Activated T-helper 1 cell treated with anti-CD3 and anti-CD28 coated beads, Interleukin-12 subunit alpha, Interleukin-12 subunit beta, Interleukin-2, Interleukin-4 antibody, amounts not matched to agents 30 ng/mL and 10 ng/mL and 1 ng/mL, durations not matched to agents 14 hours and 24 hours and 36 hours (primary cell): ENCODE measurements at places on chromosomes 12 and 14. TPM values are rescaled to one million over a fixed set of nuclear protein-coding genes. Genes with fewer than 3 reads are reported as not detected.

- H3K27me3 ChIP-seq: no peaks in the 10 kb centered on the region
- no peak overlapping the region for H3K27ac ChIP-seq
- no peaks in the 10 kb centered on the region for H3K4me1 ChIP-seq
- H3K36me3 ChIP-seq: no peaks in the 10 kb centered on the region
- no peak overlapping the region for H3K4me3 ChIP-seq
- no peak for DNase-seq
Measured at GRCh38 chr14:104212206-104213095, 74.1 kb downstream of the KIF26A start.

DNA sequence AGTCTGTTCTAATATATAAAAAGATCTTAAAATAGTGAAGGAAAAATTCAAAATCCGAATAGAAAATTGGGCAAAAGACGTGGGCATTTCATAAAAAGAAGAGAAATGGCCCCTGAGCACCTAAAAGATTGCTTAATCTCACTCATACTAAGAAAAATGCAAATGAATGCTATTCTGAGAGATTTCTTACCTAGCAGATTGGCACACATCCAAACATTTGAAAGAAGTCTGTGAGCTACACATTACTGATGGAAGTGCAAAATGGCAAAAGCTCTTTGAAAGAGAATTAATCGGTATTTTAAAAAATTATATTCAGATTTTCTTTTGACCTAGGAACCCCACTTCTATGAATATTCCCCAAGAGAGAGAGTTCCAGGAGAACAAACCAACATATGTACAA, 280.4 kb upstream of the GARIN6 start:
- H3K27ac ChIP-seq: no peak overlapping the region
- no peaks in the 10 kb centered on the region for H3K36me3 ChIP-seq
- no peak overlapping the region for H3K4me3 ChIP-seq

GRCh38 chr14:59132796-59133494, 55.5 kb upstream of the DAAM1 start:
- no peak overlapping the region for H3K4me3 ChIP-seq
- H3K27ac ChIP-seq: no peak overlapping the region
- H3K27me3 ChIP-seq: peaks cover 12% of the 10 kb centered on the region
- DNase-seq: no peak
- no peaks in the 10 kb centered on the region for H3K36me3 ChIP-seq

DNA sequence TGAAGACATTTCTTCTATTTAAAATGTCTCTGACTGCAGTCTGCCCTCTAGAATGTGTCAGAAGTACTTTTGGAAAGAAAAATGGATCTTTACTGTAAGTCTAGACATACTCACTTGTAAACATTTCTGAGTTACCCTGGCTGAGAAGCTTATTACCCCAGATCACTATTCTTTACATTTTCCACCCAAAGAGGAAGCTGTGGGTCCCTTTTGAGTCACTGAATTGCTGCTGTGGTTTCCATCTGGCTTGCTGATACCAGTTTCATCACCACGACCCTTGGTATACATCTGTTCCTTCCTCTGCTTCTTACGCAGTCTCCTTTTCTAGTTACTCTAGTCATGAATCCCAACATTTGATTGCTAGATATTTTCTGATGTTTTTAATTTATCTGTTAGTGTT, 20.2 kb upstream of the CLEC4D start:
- H3K27ac ChIP-seq: peak overlapping the region; percentile 24
- H3K36me3 ChIP-seq: no peaks in the 10 kb centered on the region
- H3K4me3 ChIP-seq: no peak overlapping the region

DNA sequence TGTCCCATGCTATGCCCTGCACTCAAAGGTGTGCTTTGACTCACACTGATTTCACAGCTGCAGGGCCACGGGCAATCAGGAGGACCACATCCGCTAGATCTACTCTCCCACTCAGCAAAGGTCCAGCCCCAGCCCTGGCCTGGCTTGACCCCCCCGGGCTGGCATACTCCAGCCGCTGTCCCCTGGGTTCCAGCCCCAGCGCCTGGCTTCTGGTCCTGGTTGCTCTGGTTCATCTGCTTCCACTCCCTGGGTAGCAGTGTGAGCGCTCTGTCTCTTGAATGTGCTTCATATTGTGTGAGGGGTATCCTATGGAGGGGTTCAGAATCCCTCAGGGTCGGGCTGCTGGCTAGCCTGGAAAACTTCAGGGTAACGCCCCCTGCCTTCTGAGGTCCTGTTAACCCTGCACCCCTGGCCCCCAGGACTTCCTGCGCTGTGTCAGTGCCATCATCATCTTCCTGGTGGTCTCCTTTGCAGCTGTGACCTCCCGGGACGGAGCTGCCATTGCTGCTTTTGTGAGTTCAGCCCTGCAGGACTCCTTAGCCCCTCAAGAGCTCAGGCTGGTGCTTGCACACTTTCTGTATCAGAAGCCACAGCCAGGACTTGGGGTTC, 1.9 kb downstream of the CMTM5 start:
- no peaks in the 10 kb centered on the region for H3K4me1 ChIP-seq
- H3K27ac ChIP-seq: no peak overlapping the region
- no peak for DNase-seq

DNA sequence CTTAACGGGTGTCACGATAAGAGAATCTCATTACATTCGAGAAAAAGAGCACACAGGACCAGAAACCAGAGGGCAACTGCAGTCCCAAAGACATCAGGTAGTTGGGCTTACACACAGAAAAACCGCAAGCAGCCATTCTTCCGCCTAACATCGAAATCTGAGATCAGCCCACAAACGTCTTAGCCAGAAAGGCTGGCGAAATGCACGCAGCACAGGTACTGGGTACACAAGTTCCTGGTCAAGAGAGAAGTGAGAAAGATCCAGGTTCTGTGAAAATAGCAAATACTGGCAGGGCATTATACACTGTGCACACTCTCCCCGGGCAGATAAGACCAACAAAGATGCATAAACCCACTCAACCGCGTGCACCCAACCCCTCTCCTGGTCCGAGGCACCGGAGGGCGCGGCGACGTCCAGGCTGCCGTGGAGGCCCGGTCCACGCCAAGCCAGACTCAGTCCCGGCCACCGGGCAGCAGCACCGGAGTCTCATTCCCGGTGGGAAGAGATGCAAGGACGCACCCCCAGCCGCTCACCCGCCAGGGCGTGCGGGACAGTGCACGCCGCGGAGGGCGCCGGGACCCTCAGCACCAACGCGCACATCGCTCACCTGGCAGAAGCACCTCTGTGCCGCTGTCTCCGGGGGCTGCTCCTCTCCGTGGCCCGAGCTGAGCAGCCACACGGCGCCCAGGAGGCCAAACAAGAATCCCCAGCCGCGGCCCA, 437 bp downstream of the ERO1A start:
- peak overlapping the region; percentile 99 for H3K27ac ChIP-seq
- H3K4me3 ChIP-seq: peak overlapping the region; percentile 100
- peaks cover 46% of the 10 kb centered on the region for H3K4me1 ChIP-seq
- peak; percentile 67 for DNase-seq
- H3K27me3 ChIP-seq: peaks cover 1% of the 10 kb centered on the region

DNA sequence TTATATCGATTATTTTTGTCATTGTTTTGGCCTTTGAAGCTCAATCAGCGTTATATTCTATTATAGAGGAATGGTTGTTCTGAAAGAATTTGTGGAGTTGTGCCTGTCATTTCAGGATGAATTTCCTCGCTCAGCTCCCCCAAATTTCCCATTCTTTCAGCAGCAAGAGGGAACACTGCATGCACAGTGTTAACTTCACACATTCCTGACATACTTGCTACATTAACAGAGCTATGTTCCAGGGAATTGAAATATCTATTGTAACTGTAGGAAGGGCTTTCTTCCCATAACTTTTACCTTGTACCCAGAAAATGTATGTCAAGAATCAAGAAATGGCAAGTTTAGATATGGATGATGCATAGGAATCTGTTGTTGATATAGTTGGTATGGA, 379.0 kb downstream of the LRIG3 start:
- no peaks in the 10 kb centered on the region for H3K36me3 ChIP-seq
- no peak overlapping the region for H3K27ac ChIP-seq
- no peaks in the 10 kb centered on the region for H3K4me1 ChIP-seq

DNA sequence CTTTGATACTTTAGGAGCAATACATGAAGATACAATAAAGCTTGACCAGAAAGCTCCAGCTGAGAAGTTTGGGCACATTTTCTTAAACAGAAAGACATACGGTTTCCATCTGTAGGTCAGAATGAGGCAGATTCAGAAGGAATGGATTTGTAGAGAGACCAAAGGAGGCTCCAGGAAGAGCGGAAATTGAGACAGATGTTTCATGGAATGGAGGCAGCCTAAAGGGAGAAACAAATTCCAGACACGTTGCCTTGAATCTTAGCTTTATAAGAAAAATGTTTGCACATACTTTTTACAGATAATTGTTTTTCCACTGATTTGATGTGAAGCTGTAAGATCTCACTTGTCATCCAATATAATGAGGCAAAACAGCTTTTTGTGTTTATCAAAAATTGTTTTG, 24.8 kb downstream of the EPYC start:
- no peak for DNase-seq
- H3K27ac ChIP-seq: no peak overlapping the region
- H3K36me3 ChIP-seq: no peaks in the 10 kb centered on the region
- H3K4me1 ChIP-seq: no peaks in the 10 kb centered on the region
- H3K27me3 ChIP-seq: no peaks in the 10 kb centered on the region

DNA sequence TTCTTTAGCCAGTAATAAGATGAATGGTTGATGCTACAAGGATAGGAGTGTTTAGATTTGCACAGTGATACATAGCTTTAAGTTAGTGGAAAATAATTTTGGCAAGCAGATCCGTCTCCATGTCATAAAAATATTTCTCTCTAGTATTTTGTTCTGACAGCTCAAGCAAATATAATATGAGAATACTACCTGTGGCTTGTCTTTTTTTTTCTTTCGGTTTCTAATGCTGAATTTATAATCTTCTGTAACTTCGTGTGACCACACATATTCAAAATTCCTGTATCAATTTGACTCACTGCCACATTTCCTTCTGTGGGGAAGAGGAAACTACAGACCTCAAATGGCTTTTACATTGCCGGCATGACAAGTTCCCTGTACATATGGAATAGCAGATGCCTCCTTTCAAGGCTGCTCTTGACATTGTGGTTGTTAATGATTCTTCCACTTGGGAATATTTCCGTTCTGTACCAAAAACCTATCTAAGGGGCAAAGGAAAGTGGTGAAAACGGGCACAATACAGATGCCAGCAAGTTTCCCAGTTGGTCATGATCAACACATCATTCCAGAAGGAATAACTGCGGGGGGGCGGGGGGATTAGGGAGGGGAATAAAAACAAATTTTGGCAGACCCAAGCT, 103.6 kb upstream of the CCDC91 start:
- H3K4me1 ChIP-seq: no peaks in the 10 kb centered on the region
- H3K27ac ChIP-seq: no peak overlapping the region
- DNase-seq: no peak
- no peak overlapping the region for H3K4me3 ChIP-seq
- no peaks in the 10 kb centered on the region for H3K36me3 ChIP-seq

DNA sequence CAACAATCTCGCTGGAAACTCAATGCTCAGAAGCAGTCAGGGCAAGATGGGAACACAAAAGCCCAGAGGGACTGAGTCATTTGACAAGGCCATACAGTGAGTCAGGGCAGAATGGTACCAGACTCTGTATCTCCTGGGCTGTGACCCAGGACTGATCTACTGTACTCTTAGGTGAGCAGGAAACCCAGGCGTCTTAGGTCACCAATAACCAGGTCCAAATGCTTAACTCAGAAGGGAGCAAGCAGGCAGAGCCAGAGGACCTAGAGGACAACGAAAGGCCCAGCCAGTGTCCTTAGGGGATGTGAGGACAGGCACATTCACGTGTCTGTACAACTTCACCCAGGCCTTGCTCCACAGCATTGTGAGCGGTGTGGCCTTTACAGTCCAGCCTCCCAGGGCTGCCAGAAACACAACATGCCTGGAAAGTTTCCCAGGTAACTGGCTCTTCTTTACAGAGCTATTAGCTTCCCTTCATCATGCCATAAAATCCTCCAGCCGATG, 69.9 kb downstream of the ARL6IP4 start:
- no peak for DNase-seq
- H3K27me3 ChIP-seq: peaks cover 2% of the 10 kb centered on the region
- no peak overlapping the region for H3K4me3 ChIP-seq
- H3K36me3 ChIP-seq: peaks cover 1% of the 10 kb centered on the region
- no peak overlapping the region for H3K27ac ChIP-seq

DNA sequence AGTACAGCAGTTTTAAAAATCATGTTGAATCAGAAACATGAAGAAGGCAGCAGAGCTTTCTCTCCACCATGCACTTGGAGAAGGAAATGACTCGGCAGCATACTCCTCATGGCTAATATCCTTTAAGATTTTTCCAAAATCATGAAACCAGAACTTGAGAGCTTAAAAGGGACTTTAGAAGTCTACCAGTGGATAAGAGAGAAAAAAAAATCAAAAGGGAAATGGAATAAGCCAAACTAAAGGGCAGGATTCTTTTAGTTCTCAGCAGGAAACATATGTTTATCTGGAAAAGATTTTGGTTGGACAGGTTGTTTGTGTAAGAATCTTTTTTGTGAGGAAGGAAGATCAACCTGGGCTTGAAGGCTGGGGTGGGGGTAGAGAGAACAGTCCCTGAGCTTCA, 111.8 kb downstream of the PRKCH start:
- no peaks in the 10 kb centered on the region for H3K27me3 ChIP-seq
- H3K27ac ChIP-seq: peak overlapping the region; percentile 53
- DNase-seq: no peak
- H3K4me1 ChIP-seq: peaks cover 84% of the 10 kb centered on the region
- no peak overlapping the region for H3K4me3 ChIP-seq
- H3K36me3 ChIP-seq: peaks cover 15% of the 10 kb centered on the region

- no peak for DNase-seq
- H3K4me1 ChIP-seq: no peaks in the 10 kb centered on the region
- H3K36me3 ChIP-seq: no peaks in the 10 kb centered on the region
- peaks cover 9% of the 10 kb centered on the region for H3K27me3 ChIP-seq
Measured at GRCh38 chr14:90603841-90604240, 207.0 kb downstream of the CALM1 start.

GRCh38 chr14:41666301-41666700, 59.6 kb downstream of the LRFN5 start:
- no peaks in the 10 kb centered on the region for H3K36me3 ChIP-seq
- DNase-seq: no peak
- no peak overlapping the region for H3K27ac ChIP-seq
- H3K27me3 ChIP-seq: no peaks in the 10 kb centered on the region
- H3K4me1 ChIP-seq: no peaks in the 10 kb centered on the region

DNA sequence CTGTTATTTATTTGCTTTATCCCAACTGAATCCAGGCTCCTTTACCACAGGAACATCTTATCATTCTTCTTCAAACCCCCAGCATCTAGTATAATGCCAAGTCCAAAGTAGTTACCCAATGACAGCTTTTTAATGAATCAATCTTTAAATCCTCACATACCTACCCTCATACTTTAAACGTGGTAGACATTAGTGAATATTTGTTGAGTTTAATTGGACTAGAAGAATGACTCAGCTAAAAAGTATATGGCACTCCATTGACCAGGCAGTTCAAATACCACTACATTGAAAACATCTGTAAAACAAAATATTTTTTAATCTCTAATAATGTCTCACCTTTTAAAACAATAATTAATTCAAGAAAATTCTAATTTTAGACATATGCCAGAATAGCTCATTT, 98.1 kb downstream of the ZFC3H1 start:
- no peak for DNase-seq
- no peak overlapping the region for H3K4me3 ChIP-seq
- H3K4me1 ChIP-seq: no peaks in the 10 kb centered on the region
- H3K27me3 ChIP-seq: peaks cover 7% of the 10 kb centered on the region

OTUB2 gene
- 1.5 TPM in 2 replicates for total RNA-seq

NAV3 gene
- total RNA-seq: not detected in 2 replicates

CLEC12A gene
- total RNA-seq: not detected in 2 replicates

RPL10L gene
- total RNA-seq: not detected in 2 replicates
